ENCODE measurements at places on chromosomes 2 and 18.
A peak's percentile ranks its signal among the peaks of the same experiment; 100 is the strongest.

DNA sequence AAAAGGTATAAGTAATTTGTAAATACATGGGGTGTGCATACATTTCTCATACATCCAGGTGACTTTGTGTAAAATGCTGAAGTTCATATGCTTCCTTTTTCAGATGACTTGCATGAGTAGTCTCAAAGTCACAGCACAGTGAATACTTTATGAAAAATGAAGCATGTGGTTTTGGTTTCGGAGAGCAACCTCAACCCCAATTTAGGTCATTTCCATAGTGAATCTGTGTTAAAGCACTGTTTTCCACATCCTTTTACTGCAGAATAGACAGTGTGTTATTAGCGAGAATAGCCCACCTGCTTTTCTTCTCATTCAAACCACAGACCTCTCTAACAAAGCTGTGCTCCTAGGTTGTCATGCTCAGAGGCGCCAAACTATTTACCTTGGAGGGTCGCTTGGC lies 204.4 kb upstream of the RASGRP3 start:
- DNase-seq, result no peak
- no peaks in the 10 kb centered on the region for H3K27me3 ChIP-seq
- no peaks in the 10 kb centered on the region for H3K36me3 ChIP-seq
- H3K4me1 ChIP-seq, result peaks cover 6% of the 10 kb centered on the region

- H3K36me3 ChIP-seq, result no peaks in the 10 kb centered on the region
- H3K27me3 ChIP-seq, result no peaks in the 10 kb centered on the region
- DNase-seq, result no peak
- H3K27ac ChIP-seq, result no peak overlapping the region
- H3K4me1 ChIP-seq, result no peaks in the 10 kb centered on the region
Measured at GRCh38 chr2:63081404-63081803, 30.8 kb downstream of the OTX1 start.

DNA sequence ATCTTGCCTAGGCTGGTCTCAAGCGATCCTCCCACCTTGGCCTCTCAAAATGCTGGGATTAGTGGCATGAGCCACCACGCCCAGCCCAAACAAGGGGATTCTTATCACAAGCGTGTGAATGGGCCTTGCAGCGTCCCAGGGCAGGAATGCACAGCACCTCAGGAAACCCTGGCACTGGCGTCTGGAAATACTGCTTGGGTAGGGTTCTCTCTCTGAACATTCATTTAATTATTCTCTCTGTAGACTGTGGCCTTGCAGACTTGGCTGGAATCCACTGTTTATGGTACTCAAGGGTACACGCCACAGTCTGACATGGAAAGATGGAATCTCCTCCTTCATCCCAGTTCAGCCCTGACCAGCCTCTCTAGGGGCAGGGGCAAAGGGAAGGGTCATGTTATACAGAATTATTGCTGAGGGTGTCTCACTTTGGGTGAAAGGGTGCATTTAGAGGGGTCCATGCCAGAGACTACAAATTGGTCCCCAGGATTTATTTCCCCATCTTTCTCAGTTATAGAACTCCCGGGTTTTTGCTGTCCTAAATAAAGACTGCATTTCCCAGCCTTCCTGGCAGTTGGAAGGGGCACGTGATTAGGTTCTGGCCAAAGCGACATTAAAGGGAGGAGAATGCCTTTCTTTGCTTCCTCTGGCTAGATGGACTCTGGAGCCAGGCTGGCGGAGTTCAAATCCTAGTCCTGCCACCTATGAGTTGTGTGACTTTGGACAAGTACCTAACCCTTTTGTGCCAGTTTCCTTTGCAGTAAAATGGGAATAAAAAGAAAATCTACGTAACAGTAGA lies 147.2 kb upstream of the HAAO start:
- no peaks in the 10 kb centered on the region for H3K27me3 ChIP-seq
- DNase-seq, result no peak
- H3K36me3 ChIP-seq, result no peaks in the 10 kb centered on the region
- H3K4me1 ChIP-seq, result peaks cover 24% of the 10 kb centered on the region

DNA sequence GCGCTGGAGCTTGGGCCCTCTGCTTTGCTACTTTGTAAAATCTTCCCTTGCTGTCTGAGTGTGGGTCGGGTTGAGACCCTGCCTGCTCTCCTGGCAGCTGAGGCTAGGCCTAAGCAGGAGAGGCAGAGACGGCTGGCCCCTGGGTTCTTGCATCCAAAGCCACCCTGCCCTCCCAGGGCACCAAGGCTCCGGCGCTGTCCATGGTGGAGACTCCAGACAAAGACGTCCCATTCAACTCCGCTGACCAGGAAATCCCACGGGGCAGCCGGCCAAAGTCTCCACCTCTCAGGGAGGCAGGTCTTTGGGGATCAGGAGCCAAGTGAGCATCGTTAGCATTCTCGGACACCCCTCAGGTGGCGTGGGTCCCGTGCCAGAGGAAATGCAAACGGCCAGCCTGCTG lies 2.6 kb upstream of the PRLH start:
- peak; percentile 77 for DNase-seq
- peaks cover 5% of the 10 kb centered on the region for H3K4me1 ChIP-seq
- H3K4me3 ChIP-seq, result no peak overlapping the region

DNA sequence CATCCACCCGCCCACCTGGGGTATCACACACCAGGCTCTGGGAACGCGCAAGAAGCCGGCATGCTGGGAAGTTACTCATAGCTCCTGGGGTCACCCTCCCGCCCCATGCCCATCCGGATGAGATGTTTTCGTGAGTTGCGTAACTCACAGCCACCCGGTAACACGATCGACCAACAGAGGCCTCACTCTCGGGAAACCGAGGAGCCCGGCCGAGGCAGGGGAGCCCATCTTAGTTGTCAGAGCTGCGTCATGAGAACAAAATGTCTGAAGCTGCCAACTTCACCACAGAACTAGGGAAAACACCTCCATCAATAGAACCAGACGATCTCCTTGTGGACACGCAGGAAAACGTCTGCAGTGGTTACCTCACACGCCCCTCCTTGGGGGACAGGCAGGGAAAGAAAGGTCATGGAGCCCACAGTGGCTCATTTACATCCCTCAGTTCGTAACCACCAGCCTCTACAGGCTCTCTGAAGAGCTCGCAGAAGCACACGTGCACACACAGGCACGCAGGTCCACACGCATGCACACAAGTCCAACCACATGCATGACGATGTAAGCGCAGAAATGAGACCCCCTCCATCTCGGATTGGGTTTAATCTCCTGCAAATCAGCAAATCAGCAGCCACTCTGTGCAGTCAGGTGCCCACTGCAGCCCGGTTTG lies 26.2 kb downstream of the ADI1 start:
- no peaks in the 10 kb centered on the region for H3K4me1 ChIP-seq
- no peaks in the 10 kb centered on the region for H3K27me3 ChIP-seq
- H3K4me3 ChIP-seq, result no peak overlapping the region
- DNase-seq, result peak; percentile 57
- H3K36me3 ChIP-seq, result peaks cover 22% of the 10 kb centered on the region

DNA sequence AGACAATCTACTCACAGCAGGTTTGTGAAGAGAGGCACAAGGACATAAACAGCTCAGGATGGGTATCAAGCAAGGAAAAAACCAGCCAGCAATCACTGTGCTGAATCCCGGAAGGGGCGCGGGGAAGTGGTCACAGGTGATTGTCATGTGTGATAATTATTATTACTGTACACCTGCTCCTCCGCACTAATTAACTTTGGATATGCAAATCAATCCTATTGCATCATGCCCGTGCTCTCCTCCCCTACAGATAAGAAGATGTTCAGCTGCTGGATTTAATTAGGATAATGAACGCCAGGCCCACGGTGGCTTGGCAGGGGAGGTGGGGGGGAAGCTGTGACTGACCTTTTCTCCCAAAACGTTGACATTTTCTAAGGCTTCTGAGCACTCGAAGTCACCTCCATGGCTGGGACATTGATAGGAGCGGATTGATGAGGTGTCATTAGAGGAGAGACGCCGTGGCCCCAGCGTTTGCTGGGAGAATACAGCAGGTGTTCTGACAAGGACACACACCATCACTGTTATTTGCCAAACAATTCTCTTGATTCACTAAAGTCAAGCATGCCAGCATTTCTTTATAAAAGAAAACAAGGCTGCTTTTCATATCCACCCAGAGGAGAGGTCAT lies 160.3 kb upstream of the VRK2 start:
- H3K27ac ChIP-seq, result no peak overlapping the region
- no peaks in the 10 kb centered on the region for H3K36me3 ChIP-seq
- no peaks in the 10 kb centered on the region for H3K27me3 ChIP-seq
- H3K4me3 ChIP-seq, result no peak overlapping the region

DNA sequence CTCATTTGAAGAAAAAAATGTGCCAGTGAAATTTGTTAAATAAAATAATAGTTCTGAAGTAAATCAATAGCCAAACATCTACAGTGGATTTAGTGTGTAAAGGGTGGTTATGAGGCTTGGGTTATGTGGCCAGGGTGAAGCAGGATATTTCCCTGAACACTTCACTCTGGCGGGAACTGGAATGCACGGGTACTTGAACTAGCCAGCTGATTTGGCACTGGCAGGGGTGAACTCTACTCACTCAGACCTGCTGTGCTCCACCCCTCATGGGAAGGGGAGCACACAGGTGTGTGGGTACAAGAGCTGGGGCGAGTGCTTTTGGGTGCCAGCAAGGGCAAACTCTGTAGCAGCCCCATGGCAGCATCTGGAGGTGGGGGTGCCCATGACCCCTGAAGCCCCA lies 278.2 kb downstream of the CALCRL start:
- no peak overlapping the region for H3K4me3 ChIP-seq
- no peaks in the 10 kb centered on the region for H3K4me1 ChIP-seq
- H3K27ac ChIP-seq, result no peak overlapping the region
- no peaks in the 10 kb centered on the region for H3K36me3 ChIP-seq
- no peak for DNase-seq

- no peaks in the 10 kb centered on the region for H3K36me3 ChIP-seq
- H3K27me3 ChIP-seq, result no peaks in the 10 kb centered on the region
- no peak for DNase-seq
- H3K4me3 ChIP-seq, result no peak overlapping the region
Measured at GRCh38 chr18:10226971-10227370, 227.5 kb upstream of the APCDD1 start.

GRCh38 chr2:38492042-38492615 lies 110.6 kb downstream of the HNRNPLL start:
- peaks cover 4% of the 10 kb centered on the region for H3K4me1 ChIP-seq
- H3K27ac ChIP-seq, result no peak overlapping the region
- H3K4me3 ChIP-seq, result no peak overlapping the region
- no peaks in the 10 kb centered on the region for H3K36me3 ChIP-seq
- no peaks in the 10 kb centered on the region for H3K27me3 ChIP-seq

GRCh38 chr2:152564754-152565551 lies 152.3 kb downstream of the PRPF40A start:
- DNase-seq, result no peak
- H3K4me3 ChIP-seq, result no peak overlapping the region
- no peak overlapping the region for H3K27ac ChIP-seq
- peaks cover 16% of the 10 kb centered on the region for H3K36me3 ChIP-seq

DNA sequence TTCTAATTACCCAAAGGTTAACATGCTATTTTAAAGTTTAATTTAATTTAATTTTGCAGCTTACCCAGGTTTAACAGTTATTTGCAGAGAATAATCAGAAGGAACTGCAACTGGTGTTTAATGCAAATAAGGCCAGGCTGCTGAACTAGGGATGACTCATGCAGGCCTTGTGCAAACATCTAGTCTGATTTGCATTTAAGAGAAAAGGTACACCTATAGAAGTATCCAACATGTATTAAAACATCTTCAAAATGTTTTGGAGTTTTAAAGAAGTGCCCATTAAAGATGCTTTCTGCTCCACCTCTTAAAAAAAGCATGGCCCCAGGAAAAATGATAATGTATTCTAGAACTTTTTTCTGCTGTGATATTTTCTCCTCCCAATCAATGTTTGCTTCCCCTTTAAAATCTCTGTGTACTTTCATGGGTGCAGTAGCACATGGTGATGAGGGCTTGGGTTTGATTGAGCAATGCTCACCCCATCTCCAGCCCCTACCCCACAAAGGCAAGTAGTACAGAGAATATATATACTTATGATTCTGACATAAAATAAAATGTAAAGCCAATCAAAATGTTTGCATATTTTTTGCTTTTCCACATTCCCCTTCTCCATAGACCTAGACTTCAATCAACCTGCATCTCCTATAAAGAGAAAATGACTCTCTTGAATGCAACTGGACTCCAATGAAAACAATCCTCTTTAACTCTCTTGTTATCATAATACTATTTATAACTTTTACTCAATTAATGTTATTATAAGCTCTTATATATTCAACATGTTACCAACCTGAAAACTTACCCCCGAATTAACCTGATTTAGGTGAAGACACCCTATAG lies 54.1 kb downstream of the ATP8B1 start:
- no peak overlapping the region for H3K4me3 ChIP-seq
- no peaks in the 10 kb centered on the region for H3K36me3 ChIP-seq
- no peaks in the 10 kb centered on the region for H3K27me3 ChIP-seq
- DNase-seq, result no peak

- H3K27ac ChIP-seq, result no peak overlapping the region
- no peaks in the 10 kb centered on the region for H3K27me3 ChIP-seq
- no peaks in the 10 kb centered on the region for H3K36me3 ChIP-seq
- no peaks in the 10 kb centered on the region for H3K4me1 ChIP-seq
Measured at GRCh38 chr18:23106575-23106974, 28.7 kb upstream of the CABLES1 start.

DNA sequence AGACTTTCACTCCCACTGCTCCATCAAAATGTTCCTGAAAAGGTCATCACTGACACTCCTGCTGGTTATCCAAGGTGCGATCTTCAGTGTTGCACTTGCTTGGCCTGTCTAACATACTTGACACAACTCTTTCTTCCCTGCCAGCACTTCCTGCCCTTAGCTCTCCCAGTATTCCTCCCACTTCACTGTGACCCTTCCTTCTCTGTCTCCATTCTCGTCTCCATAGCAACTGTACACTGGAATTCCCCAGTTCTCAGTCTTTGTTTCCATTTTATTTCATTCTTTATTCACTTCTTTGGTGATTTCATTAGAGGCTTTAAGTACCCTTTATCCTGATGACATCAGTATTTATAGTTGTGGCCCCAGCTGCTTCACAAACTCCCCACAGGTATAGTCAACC lies 333.0 kb downstream of the IRS1 start:
- no peak overlapping the region for H3K27ac ChIP-seq
- H3K36me3 ChIP-seq, result no peaks in the 10 kb centered on the region
- no peak overlapping the region for H3K4me3 ChIP-seq
- no peak for DNase-seq
- H3K27me3 ChIP-seq, result no peaks in the 10 kb centered on the region
- H3K4me1 ChIP-seq, result no peaks in the 10 kb centered on the region

GRCh38 chr18:79645291-79645983 lies 34.2 kb upstream of the CTDP1 start:
- H3K36me3 ChIP-seq, result no peaks in the 10 kb centered on the region
- no peak for DNase-seq
- no peak overlapping the region for H3K27ac ChIP-seq
- H3K4me1 ChIP-seq, result peaks cover 8% of the 10 kb centered on the region
- H3K4me3 ChIP-seq, result no peak overlapping the region
